ENCODE measurements at places on chromosomes 12 and 14.
A peak's percentile ranks its signal among the peaks of the same experiment; 100 is the strongest.

- DNase-seq = no peak
Measured at GRCh38 chr14:67335781-67336180, 23.8 kb downstream of the ATP6V1D start.

DNA sequence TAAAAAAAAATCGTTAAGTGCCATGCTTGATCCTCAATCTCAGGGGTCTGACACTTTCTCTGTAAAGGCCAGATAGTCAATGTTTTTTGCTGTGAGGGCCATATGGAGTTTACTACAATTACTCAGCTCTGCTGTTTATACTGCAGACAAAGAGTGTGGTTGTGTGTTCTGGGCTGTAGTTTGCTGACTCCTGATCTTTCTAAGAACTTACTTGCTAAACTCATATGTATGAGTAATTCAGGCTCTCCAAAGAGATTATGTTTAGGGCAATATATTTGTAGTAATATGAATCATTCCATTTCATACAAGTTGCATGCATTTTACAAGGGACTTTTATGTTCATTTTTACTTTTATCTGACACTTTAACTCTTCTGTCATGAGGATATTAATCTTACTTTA lies 188.2 kb downstream of the TMTC2 start:
- DNase-seq = no peak

DNA sequence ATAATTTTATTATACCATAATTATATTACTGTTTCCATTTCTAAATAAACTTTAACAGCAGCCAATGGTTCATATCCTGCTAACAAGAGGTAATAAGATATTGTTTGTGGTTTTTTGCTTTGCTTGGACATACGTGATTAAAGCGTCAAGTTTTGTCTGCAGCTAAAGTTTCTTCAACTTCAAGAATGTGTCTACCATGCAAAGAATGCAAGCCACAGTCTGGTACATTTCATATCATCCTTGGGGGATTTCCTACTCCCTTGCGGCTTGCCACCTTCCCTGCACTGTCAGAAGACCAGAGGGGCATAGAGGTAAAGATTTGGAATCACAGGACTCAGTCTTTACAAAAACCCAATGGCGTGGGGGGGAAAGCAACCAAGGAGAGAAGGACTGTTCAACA lies 125.2 kb downstream of the MED13L start:
- DNase-seq = no peak

GRCh38 chr12:989751-990660 lies 1.0 kb upstream of the ERC1 start:
- peak; percentile 31 for DNase-seq

- DNase-seq = no peak
Measured at GRCh38 chr12:93959657-93960056, 188.7 kb upstream of the PLXNC1 start.

Data from stimulated activated CD8-positive, alpha-beta memory T cell treated with anti-CD3 and anti-CD28 coated beads, Interleukin-15, amount 100 ng/mL, for 24 hours (primary cell).